Choroid plexus epithelial cell (primary cell): ENCODE measurements at places on chromosomes 4 and X.

DNA sequence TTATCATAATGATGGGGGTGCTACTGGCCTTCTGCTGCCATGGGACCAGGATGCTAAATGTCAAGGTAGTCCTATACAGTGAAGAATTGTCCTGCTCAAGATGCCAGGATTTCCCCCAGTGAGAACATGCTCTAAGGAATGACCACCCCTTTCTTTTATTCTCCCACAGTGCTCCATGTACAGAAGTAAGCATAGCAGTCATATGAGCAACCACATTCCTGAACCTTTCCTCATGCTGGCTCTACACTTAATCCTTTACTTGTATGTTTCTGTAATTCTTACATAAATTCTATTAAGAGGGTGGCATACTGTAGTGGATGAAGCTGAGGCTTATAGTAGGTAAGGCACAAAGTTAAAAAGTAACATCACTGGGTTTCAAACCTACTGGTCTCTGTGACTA lies 20.2 kb downstream of the CYP2U1 start:
- DNase-seq, result peak; percentile 78

GRCh38 chr4:78162342-78162741 lies 105.2 kb downstream of the FRAS1 start:
- no peak for DNase-seq

GRCh38 chr4:53961351-53961750 lies 103.1 kb downstream of the CHIC2 start:
- no peak for DNase-seq

DNA sequence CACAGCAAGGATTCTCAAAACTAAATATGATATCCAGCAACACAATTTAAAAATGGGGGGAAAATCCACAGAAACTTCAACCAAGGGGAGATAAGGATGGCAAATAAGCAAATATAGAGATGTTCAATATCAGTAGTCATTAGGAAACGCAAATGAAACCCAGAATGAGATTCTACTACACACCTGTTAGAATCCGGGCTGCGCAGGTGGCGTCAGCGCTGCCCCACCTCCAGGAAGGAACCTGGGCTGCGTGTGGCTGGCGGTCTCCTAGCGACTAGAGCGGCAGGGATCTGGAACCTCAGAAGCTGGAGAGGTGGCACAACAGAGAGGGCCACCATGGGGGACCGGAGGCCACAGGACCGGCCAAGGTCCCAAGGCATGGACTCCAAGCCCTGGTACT lies at the start of gene FAM47B:
TSS of gene FAM47B (plus strand) at position 301 of the 400 bp plus-strand sequence. CDS start at position 337, 36 bp downstream.
- no peak for DNase-seq

DNA sequence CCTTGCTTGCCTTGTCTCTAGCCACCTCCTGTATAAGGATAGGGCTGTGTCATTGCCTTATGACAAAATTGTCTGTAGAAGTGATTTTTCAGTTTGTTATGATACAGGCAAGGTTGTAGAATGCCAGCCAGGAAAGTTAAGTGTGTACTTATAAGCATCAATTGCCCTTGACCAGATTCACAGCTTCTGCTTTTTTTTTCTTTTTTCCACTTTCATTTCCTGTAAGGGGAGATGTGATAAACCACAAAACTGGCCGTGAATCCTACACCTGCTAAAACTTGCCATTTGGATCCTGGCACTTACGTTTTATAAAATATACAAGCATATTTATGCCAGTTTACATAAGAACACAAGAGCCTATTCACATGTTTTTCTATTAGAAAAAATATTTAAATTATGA lies 35.0 kb upstream of the BMPR1B start:
- DNase-seq, result no peak

- DNase-seq, result no peak
Measured at GRCh38 chr4:53494851-53495250, 96.4 kb downstream of the LNX1 start.

DNA sequence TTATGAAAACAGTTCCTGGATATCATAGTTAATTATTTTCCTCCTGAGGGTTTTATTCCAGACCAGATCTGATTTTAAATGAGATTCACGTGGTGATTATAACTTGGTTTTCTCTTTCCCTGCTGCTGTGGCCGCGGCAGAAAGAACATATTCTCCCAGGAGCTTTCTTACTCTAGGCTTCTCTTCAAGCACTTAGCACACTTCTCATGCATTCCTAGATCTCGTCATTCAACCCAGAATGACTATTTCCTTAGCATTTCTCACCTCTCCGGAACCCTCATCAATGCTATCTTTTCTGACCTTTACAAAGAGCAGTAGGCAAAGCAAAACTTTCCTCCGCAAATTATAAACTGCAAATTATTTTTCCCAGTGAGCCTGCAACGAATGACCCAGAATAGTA lies 122.9 kb downstream of the GPAT3 start:
- no peak for DNase-seq

- peak; percentile 2 for DNase-seq
Measured at GRCh38 chrX:100625985-100626491, 10.6 kb downstream of the TSPAN6 start.

DNA sequence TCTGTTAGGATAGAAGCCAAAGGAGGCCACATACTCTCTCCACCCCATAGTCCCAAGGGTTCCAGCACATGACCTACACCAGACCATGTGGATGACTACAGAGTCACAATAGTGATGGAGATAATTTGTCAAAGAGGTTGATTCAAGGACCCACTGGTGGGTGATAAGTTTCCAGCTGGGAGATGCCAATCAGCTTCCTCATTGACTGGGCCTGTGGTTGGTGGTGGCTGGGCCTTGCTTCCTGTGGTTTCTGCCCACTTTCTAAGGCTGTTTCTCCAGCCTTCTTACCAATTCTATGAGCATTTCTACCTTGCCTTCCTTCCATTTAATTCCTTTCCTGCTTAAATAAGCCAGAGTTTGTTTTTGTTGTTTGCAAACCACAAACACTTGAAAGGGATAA lies 95.5 kb upstream of the CPEB2 start:
- no peak for DNase-seq

DNA sequence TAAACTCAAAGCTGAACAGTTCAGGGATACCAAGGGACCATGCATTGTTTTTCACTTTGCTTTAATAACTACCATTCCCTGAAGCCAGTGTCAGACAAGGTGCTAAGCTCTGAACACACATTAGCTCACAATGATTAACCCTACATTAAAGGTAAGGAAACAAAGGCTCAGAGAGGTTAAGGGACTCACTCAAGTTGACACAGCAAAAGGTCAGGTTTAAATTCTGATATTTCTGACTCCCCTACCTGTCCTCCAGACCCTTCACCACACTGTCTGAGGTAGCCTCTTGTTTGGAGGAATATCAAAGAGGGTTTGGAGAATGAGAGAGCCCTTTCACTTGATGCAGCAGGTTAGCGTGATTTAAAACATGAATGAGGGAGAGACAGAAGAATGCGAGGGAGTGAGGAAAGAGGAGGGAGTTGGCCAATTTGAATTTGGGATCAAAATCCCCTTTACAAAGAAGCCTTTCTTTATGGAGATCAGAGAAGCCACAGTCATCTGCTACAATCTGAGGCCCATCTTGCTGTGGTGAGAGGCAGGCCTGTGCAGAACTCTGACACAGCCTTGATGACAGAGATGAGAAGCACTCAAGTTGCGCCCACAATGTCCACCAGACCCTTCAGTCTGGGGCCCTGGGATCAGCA lies 103.5 kb downstream of the FHDC1 start:
- no peak for DNase-seq

DNA sequence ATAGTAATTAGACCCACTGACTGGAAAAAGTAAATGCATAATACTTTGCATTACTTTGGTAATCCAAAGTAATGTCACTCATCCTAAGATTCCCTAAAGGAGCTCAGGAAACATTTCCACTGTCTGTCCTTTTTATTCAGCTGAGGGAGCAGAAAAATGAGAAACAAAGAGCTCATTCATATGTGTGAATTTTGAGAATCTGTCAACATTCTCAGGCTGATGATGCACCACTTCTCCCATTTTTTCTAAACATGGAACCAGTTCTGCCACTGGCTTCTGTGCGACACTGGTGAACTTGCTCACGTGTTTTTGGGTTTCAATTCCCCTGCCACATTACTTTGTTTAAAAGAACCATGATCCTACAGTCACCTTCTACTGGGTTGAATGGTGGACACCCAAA lies 28.4 kb upstream of the ADH7 start:
- DNase-seq, result no peak

DNA sequence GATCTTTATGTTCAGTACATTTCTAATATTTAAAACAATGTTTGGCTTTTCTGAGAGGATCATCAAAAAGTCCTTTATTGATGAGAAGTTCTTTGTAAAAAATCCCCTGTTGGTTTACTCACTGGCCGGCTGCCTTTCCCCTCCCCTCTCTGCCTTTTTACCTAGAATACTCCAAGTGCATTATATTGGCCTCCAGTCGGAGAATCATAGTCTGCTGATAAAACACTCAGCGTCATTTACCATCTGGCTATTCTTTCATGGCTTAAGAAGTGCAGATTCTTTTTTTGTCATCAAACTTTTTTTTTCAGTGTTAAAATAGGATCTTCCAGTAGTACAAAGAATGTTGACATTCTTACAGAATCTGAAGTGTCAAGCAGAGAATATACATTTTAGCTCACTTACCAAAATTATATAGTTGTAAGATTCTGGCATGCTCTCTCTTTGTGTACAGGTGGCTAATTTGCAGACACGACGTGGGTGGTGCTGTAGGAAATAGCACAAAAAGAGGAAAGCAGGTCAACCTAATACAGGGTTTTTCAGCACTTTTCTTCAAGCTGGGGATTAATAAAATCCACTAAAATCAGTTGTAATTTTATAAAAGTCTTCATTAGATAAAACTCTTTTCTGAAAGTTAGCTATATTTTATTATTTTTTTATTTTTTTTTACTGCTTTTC lies 731.8 kb downstream of the KCTD8 start:
- no peak for DNase-seq

DNA sequence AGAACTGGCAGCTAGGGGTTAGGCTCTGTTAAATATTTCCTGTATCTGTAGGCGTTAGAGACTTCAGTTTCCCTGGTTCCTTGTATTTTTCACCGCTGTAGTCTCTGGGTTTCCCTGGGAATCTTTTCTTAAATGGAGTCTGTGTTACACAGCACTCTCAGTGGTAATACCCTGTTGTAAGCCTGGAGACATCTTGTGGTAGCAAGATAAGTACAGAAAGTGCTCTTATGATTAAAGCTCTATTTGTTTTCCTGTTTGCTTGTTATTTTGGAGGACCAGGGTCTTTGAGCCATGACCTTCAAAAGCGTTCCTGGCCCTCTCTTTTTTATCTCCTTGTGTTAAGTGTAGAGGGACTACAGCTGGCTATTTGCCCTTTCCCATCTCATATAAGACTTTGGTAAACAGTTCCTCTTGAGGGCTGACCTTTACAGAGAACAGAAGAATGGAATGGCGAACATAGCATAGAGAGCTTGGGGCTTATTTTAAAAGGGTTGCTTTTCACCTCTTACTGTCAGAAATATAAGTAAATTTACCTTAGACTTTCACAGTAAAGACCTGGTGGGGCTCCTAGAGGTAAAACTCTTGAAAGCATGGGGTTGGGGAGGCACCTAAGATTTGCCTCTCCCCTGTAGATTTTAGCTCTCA lies 782.5 kb downstream of the FAT4 start:
- DNase-seq, result peak; percentile 4

- peak; percentile 23 for DNase-seq
Measured at GRCh38 chr4:153409924-153410501, 56.1 kb upstream of the TMEM131L start.

GRCh38 chrX:95585321-95585720 lies 1099.3 kb upstream of the DIAPH2 start:
- DNase-seq, result no peak

GRCh38 chrX:38881727-38882126 lies 80.5 kb downstream of the MID1IP1 start:
- no peak for DNase-seq

GRCh38 chrX:75273483-75273882 lies 402 bp upstream of the UPRT start:
- DNase-seq, result no peak

GRCh38 chr4:89751416-89751815 lies 85.5 kb downstream of the SNCA start:
- no peak for DNase-seq

- DNase-seq, result no peak
Measured at GRCh38 chrX:41960142-41960541, 36.8 kb upstream of the CASK start.

DNA sequence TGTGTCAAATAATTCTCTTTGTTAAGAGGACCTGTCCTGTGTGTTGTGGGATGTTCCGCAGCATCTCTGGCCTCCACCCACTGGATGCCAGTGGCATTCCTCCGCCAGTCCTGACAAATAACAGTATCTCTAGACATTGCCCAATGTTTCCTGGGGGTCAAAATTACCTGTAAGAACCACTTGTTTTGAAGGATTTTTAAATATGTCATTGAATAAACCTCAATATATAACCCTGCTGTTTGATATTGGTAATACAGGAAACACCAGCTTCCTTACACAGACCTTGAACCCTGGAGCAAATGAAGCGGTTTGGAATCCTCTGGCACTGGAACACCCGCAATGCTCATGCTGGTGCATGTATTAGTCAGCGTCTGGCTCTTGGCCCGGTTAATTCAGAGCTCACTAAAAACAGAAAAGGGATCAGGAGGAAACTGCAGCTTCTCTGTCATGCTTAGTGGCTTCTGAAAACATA lies 101.3 kb downstream of the TBL1X start:
- DNase-seq, result peak; percentile 87

DNA sequence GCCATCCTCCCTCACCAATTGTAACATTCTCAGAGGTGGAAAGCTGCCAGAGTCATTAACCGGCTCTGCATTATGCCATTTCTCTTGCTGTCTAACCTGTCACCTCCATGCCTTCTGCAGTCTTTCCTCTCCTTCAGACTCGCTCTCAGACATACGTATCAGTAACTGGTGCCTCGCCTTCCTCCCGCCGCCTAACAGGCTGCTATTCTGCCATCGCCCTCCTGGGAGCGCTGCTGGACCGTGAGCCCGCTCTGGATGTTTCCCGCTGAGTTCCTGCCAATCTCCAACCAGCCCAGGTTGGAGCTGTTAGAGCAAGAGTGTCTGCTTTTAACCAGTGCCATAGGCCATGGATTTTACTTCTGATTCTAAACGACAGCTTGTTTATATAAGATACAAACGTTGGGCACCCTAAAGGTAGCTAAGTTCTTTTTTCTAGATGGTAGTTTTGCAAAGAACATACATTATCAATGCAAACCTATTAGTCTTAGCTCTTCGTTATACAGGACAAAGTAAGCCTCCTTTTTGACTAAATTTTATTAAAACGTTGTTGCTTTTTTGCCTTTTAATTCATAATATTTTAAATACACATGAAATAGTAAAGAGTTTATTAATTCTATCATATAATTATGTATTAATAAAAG lies 59.5 kb upstream of the NEIL3 start:
- DNase-seq, result peak; percentile 79

GRCh38 chr4:7434766-7435150 lies at the start of gene PSAPL1:
Gene PSAPL1 (minus strand): TSS chr4:7434930. CDS start chr4:7434879, 51 bp downstream.
- peak; percentile 31 for DNase-seq

DNA sequence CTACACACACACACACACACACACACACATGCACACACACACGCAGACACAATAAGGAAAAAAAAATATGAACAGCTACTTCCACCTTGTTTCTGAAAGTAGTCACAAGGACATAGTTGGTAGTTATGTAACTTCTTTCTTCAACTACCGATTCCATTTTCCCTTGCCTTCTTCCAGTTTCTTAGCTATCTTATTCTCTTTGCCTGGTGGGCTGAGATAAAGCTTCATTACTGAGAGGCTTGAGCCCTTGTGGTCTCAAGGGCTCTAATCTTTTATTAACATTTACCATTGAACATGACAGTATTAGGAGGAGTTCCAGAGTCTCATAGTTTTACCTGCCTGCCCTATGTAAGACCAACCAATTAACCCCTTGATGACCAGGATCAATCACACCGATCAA lies 8.9 kb upstream of the SMIM10 start:
- DNase-seq, result no peak
